A549 (cell line): ENCODE measurements at places on chromosomes 3 and 15. TPM values are rescaled to one million over a fixed set of nuclear protein-coding genes. Genes with fewer than 3 reads are reported as not detected.

Gene ZCWPW2
- 0.06 to 0.09 TPM in 2 of 3 replicates, not detected in the other for polyA plus RNA-seq

Gene GMNC
- polyA plus RNA-seq, result not detected in 3 replicates

Gene DET1
- polyA plus RNA-seq, result 3.9 to 5.2 TPM (median 4.9 TPM) in 3 replicates

Gene WDR93
- polyA plus RNA-seq, result 0.10 to 0.16 TPM (median 0.12 TPM) in 3 replicates

Gene RBPMS2
- polyA plus RNA-seq, result 7.8 to 8.7 TPM (median 8.7 TPM) in 3 replicates

Gene CRABP1
- polyA plus RNA-seq, result 0.79 to 1.1 TPM (median 1.0 TPM) in 3 replicates

GRCh38 chr3:8767667-8768363, 1.6 kb downstream of the OXTR start:
- DNase-seq, result no peak

- no peak for DNase-seq
Measured at GRCh38 chr3:162139841-162140240, 643.2 kb downstream of the OTOL1 start.

GRCh38 chr3:48427630-48427962, 2.3 kb downstream of the PLXNB1 start:
- no peak for DNase-seq

GRCh38 chr15:91894606-91895005, 41.1 kb downstream of the SLCO3A1 start:
- no peak for DNase-seq

- no peak for DNase-seq
Measured at GRCh38 chr3:19907523-19907922, 26.5 kb downstream of the EFHB start.

- DNase-seq, result no peak
Measured at GRCh38 chr3:196754091-196754981, 14.7 kb downstream of the PAK2 start.

DNA sequence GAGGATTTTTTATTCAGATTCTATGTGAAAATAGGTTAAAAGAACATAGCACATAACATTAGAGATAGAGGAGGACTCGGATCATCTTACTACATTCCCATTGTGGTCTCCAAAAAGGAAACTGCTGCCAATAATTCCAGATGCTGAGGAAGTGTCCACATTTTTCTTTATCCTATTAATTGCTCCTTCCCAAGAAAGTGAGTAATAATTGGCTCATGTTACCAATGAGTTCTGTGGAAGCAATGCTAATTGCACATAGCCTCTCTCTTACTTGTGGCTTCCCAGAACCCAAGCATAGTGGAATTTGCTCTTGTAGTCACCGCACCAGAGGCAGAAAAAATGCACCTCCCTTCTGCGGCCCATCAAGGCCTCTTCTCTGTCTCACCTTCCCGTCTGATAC, 208.4 kb downstream of the PLOD2 start:
- DNase-seq, result no peak

GRCh38 chr15:58467722-58468423, 36.1 kb downstream of the LIPC start:
- no peak for DNase-seq

DNA sequence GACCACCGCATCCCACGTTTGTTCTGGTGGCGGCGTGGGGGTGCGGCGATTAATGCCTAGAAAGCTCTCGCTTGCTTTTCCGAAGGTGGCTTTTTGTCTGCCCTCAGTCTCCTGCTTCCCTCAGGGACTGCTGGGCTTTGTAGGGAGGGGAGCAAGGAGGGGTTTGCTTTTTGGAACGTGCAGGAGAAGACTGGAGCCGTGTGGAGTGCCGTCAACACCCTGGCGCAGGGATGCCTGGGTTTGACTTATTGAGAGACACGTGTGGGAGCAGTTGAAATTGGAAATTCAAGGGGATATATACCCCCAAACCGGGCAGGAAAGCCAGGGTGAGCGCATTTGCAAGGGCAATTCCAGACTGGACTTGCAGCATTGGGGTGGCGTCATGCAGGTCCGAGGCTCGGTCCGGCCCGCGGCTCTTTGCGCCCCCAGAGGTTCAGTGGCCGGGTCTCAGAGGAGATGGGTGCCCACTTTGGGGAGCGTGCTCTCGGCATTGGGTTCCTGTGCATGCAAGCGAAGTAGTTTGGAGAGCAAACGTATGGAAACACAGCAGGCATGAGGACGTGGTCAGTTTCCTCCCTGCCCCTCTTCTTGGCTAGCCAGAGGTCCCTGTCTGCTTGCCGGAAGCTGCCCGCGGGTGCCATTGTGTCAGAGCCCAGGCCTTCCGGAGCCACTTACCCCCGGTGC, 2.1 kb downstream of the EPHB1 start:
- DNase-seq, result no peak

- DNase-seq, result peak; percentile 59
Measured at GRCh38 chr3:111616417-111617105, 21.4 kb upstream of the ZBED2 start.

DNA sequence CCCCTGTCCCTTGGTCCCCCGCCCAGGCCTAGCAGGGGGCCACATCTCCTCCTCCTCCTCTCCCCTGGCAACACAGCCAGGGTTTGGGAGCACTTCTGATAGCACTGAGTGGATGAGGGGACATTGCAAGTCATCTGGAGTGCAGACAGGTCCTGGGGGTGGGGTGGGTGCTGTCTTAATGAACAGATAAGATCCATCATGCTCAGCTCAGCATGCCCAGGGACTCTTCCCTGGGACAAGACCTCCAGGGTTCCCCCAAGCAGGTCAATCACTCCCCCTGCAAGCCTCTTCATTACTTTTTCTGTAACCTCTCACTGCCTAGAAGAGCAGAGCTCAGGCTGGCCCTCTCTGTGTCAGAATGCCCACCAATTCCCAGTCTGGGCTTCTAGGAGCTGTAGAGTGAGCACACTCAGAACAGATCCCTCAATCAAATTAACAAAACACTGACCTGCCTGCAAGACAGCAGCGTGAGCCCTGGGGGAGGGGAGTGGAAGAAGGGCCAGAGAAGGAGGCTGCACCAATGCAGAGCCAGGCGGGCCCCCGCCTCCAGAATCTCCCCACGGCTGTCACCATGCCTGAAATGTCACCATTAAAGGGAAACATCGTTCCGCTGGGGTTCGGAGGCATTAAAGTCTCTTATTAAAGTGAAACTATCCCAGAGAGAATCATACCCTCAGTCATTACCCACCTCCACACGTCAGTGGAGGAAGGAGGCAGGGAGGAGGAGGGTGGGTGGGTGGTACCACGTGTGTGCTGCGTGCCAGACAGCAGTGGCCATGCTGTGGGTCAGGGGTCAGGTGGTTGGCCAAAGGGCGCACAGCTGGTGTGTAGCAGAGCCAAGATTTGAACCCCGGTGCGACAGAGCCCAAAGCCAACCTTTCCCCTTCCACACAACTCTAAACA, 114.7 kb upstream of the LINGO1 start:
- no peak for DNase-seq

DNA sequence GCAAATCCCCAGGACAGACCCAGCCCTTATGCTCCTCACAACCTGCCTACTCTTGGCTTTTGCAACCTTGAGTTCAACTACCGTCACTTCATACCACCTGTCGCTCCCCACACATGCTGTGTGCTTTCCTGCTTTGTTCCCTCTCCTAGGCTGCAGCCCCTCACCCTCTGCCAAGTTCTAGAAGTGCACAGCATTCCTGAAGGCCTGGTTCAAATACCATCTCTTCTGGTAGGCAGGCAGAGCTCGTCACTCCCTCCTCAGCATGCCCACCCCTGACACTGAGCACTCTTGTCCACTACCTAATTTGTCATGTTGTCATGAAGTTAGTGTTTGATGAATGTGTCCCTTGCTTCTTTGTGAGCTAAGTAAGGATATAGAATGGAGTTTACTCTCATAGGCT, 129.6 kb downstream of the SEMA6D start:
- no peak for DNase-seq

- no peak for DNase-seq
Measured at GRCh38 chr3:57150113-57150581, 15.0 kb downstream of the IL17RD start.
